GM12891 (cell line): ENCODE measurements at places on chromosomes 7 and 10.

GRCh38 chr10:110279407-110279986 lies 25.2 kb downstream of the SMNDC1 start:
- no peak for DNase-seq

GRCh38 chr7:157276091-157276561 lies 60.7 kb upstream of the DNAJB6 start:
- DNase-seq, result no peak

DNA sequence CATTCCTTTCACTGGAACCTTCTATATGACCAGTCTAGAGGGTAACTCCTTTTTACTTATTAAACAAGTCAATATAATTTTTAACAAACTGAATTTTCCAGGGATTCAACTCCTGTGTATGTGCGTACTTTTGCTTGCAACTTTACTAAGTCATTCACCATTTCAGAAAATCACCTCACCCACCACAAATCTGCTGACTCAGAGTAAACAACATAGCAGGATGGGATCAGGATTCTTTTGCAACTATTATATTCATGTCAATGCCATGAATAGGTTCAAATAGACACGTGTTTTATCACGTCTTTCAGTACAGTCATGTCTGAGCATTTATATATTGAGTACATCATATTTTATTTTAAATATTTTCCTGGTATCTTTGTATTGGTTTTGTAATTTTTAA lies 14.5 kb downstream of the CTTNBP2 start:
- DNase-seq, result no peak

GRCh38 chr7:100818825-100819224 lies 8.5 kb downstream of the EPHB4 start:
- DNase-seq, result no peak

DNA sequence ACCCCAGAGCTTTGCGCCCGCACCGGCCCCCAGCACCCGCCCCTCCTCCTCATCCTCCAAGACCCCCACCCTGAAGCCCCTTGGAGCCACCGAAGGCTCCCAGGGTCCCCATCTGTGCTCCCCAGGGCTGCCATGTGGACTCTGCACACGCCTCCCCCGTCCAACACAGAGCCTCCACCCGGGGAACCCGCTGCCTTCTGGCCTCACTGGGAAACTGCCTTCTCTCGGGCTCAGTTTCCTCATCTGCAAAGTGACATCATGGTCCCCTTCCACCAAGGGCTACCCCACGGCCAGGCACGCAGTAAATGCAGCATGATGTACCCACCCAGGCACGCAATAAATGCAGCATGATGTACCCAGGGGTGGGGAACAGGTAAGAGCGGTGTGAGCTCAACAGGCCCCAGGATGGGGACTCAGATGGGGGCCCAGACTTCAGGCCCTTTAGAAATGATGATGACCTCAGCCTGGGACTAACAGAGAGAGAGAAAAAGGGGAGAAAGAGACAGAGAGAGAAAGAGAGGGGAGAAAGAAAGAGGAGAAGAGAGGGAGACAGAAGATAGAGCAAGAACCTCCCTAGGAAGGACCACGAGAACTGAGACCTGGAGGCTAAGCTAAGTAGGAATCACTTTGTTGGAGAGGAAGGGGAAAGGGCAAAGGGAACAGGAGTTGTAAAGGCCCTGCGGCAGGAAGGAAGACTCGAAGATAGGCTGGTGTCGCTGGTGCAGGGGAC lies 2.5 kb upstream of the MICALL2 start:
- no peak for DNase-seq

GRCh38 chr7:148204639-148205304 lies 385.8 kb upstream of the C7orf33 start:
- no peak for DNase-seq

GRCh38 chr7:55588976-55589604 lies 16.8 kb upstream of the VOPP1 start:
- DNase-seq, result no peak

DNA sequence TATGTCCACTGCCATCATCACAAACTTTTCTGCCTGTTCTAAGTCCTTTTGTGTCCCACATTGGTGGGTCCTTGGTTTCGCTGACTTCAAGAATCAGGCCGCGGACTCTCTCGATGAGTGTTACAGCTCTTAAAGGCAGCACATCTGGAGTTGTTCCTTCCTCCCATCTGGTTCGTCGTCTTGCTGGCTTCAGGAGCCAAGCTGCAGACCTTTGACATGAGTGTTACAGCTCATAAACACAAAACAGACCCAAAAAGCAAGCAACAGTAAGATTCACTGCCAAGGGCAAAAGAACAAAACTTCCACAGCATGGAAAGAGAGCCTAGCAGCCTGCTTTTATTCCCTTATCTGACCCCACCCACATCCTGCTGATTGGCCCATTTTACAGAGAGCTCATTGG lies 30.2 kb downstream of the ASNS start:
- no peak for DNase-seq

GRCh38 chr7:148397551-148397950 lies 193.0 kb upstream of the C7orf33 start:
- no peak for DNase-seq

DNA sequence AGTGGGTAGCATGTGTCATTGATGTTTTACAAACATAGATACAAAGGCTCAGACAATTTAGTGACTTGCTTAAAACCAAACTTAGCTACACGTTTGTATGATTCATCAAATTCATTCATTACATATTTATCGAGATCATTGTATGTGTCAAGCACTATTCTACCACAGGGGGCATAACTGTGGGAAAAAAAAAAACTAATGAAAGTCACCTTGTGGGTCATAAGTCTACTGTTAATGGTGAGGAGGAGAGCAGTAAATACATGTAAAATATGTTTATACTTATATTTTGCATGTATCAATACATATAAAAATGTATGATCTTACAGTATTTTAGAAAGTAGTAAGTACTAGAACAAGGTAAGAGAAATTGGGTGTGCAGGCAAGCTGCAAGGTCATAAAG lies 933.8 kb downstream of the IPMK start:
- no peak for DNase-seq

DNA sequence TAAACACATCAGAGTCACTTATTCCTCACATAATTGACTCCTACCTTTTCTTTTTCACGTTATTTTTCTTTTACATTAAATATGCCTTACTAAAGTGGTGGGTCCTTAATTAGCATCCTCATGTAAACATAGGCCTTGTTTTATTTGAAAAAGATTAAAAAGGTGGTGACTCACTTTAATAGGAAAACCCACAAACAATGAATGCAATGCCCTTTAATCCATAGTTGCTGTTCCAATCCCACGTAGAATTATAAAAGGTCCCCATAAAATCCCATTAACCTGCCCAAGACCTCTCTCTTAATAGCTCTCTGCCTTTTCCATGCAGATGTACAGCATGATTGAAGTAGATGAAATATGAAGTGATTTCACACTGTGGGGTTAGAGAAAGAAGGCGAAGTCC lies 32.2 kb downstream of the SLC16A12 start:
- no peak for DNase-seq

DNA sequence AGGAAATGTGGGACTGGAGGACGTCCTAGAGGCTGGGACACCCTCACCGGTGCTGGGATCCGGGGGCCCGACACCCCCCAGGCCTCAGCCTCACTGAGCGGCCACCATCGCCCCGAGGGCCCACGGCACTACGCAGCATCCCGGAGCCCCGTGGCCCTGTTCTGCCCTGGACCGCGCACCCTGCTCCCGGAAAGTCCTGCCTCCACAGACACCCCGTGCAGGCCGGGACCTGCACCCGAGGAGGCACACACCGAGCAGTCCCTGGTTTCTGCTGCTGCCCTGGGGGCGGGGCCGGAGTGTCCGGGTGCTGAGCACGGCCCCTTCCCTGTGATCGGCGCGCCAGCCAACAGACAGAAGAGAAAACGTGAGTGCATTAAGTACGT lies 18.1 kb upstream of the KNDC1 start:
- no peak for DNase-seq

- DNase-seq, result no peak
Observed at GRCh38 chr7:96686305-96686704, 23.3 kb downstream of the SEM1 start.

GRCh38 chr10:113709221-113709838 lies 29.6 kb downstream of the CASP7 start:
- no peak for DNase-seq

DNA sequence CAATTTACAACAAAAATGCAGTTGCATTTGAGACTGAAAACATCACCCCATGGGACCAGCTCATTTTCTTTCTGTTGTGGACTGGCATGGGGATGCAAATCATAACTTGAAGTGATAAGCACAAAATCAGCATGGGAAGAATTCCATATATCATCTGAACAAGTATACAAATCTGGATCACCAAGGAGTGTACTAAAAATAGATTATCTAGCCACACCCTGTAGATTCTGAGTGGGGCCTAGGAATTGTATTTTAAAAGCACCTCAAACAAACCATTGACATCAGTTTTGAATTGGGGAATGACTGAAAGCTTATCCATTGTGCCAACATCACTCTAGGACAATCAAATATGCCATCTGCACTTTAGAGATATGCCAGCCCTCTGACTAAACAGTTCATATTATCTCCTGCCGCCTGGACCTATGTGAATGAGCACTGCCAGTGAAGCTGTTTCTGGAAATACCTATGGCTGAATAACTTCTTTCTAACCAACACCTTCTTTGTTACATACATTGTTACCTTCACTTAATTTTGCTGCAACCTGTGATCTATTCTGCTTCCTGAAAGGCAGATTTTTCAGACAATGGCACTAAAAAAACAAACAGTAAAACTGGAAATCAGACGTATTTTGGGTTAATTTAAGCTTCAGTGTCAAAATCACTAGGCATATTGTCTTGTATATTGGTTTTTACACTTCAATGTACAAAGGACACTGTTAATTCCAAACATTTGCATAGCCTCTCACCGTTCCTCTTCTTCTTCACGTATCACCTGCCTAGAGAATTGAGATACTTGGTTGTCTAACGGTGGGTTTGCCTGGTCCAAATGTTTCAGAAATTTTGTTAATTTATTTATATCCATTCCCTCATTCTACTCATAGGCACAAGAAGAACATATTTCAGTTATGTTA lies 42.4 kb upstream of the HGF start:
- no peak for DNase-seq

- no peak for DNase-seq
Observed at GRCh38 chr10:67725567-67725966, 29.6 kb upstream of the CTNNA3 start.

DNA sequence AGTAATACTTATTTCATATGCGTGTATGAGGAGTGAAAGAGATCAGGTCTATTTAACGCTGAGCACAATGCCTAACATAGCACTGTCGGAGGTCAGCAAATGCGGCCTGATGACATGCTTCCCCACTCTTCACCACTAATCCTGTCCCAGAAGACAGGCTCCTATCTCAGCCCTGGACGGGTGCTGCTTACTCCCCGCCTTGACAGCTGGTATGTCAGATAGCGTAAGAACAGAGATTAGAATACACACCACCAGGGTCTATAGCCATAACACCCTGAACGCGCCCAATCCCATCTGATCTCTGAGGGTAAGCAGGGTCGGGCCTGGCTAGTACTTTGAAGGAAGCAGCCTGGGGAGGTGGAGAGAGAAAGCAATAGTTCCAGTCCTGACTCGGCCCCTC lies 32.3 kb upstream of the TM9SF3 start:
- no peak for DNase-seq

DNA sequence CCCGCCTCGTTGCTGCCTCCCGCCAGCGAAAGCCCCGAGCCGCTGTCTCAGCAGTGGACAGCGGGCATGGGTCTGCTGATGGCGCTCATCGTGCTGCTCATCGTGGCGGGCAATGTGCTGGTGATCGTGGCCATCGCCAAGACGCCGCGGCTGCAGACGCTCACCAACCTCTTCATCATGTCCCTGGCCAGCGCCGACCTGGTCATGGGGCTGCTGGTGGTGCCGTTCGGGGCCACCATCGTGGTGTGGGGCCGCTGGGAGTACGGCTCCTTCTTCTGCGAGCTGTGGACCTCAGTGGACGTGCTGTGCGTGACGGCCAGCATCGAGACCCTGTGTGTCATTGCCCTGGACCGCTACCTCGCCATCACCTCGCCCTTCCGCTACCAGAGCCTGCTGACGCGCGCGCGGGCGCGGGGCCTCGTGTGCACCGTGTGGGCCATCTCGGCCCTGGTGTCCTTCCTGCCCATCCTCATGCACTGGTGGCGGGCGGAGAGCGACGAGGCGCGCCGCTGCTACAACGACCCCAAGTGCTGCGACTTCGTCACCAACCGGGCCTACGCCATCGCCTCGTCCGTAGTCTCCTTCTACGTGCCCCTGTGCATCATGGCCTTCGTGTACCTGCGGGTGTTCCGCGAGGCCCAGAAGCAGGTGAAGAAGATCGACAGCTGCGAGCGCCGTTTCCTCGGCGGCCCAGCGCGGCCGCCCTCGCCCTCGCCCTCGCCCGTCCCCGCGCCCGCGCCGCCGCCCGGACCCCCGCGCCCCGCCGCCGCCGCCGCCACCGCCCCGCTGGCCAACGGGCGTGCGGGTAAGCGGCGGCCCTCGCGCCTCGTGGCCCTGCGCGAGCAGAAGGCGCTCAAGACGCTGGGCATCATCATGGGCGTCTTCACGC lies 825 bp downstream of the ADRB1 start:
- DNase-seq, result no peak

- no peak for DNase-seq
Observed at GRCh38 chr7:158299607-158300006, 288.0 kb downstream of the PTPRN2 start.

GRCh38 chr7:130430841-130431666 lies 9.8 kb downstream of the CEP41 start:
- no peak for DNase-seq

DNA sequence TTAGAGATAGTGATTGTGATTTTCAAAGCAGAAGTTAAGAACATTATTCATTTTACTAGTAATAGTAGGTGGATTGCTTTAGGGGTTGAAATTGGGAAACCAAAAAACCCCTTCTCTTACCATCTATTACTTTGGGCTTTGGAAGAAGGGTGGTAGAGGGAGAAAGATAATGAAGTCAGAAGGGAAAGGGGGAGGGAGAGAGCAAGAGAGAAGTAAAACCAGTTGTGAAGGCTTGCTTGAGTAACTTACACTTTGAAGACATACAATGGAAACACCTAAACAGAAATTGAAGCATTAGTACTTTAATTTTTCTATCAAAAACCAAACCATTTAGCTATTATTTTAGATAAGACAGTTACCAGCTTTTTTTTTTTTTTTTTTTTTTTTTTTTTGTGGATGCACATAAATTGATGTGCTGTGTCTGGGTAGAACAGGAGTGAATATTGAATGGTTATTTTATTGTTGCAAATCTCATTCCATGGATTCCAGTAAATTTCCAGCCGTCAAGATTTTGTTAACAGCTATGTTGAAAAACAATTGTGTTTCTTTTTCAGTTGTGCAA lies 5.5 kb downstream of the PRKAR2B start:
- no peak for DNase-seq

DNA sequence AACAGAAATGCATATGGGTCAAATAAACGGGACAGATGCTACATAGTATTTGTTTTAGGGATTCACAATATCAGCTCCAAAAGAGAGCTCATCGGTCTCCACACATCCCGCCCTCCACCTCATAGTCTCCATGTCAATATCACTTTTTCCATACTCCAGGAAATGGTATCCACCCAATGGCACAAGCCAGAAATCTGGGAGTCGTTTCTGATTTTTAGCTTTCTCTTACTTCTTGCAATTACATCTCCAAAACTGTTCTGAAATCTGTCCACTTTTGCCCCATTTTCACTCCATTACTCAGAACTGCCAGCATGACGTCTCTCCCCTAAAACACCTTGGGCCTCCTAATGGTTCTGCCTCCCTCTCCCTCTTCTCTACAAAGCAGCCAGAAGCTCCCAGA lies 47.4 kb upstream of the EZH2 start:
- no peak for DNase-seq
